CD4-positive, alpha-beta T cell treated with Interleukin-17A for 1 hour (primary cell): ENCODE measurements at places on chromosomes 4 and X.

DNA sequence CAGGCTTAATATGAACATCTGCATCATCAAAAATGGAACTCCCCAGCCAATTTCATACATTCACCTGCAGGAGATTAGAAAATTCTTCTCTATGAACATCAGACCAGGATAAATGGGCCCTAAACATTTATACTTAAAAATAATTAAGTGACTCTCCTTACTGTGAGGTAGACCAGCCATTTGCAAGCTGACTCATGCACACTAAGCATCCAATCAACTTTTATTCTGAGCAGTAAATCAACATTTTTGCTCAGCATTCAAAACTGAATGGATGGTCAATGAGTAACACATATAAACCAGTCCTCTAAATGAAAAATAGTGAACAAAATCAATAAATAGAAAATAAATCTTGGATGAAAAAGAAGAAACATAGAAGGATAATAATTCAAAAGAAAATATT lies 19.9 kb upstream of the PCDH10 start:
- DNase-seq: no peak

GRCh38 chr4:2334826-2335728 lies 73.2 kb upstream of the MXD4 start:
- no peak for DNase-seq

- DNase-seq: no peak
Measured at GRCh38 chr4:90328558-90328957, 201.4 kb downstream of the CCSER1 start.

GRCh38 chr4:15233626-15234025 lies 194.2 kb upstream of the C1QTNF7 start:
- DNase-seq: peak; percentile 29

GRCh38 chr4:25184056-25184455 lies 23.8 kb upstream of the SEPSECS start:
- no peak for DNase-seq
